Fibroblast of skin of right biceps (primary cell): ENCODE measurements at places on chromosomes 7 and 10.

DNA sequence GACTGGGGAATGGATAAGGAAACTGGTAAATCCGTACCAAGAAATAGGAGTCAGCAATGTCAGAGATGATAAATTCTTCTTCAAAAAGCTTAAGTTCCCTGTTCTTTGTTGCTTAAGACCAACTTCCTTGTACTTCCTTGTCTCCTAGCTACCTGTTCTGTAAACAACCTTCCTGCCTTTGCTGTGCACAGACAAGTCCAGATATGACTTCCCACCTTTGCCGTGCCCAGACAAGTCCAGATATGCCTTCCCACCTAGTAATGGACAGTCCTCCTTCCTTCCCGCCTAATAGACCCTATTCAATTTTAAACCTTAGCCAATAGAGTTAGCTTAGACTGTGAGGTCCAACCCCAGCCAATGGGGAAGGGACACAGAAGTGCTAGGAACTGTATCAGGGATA lies 2.5 kb upstream of the ZNF33A start:
- DNase-seq, result no peak

DNA sequence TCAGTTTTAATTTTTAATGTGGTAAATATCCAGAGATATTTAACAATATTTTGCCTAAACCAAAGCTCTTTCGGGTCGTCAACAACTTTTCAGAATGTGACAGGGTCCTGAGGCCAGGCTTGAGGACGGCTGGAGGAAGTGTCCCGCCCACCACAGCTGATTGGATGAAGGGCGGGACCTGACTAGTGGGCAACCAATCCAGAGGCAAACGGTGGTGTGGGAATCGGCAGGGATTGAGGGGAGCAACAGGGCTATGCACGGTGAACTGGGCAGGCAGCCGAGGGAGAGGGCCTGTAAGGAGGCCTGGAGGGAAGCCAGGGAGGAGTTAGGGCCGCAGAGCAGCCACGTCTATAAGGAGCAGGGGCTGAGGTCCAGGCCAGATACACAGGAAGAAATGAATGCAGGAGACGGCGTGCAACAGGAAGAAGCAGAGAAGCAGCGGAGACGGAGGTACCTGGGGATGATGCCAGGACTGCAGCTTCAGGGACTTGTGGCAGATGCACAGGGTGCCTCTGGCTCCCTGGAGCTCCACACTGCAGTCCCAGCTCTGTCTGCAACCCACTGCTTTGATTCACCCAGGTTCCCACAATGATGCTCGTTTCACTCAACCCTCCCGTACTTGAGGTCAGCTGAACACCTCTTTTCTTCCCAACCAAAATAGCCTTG lies 46.1 kb upstream of the ZMIZ1 start:
- peak; percentile 14 for DNase-seq

GRCh38 chr7:14504134-14504533 lies 398.4 kb downstream of the DGKB start:
- no peak for DNase-seq

GRCh38 chr7:48703466-48703865 lies 220.9 kb upstream of the CDC14C start:
- no peak for DNase-seq

DNA sequence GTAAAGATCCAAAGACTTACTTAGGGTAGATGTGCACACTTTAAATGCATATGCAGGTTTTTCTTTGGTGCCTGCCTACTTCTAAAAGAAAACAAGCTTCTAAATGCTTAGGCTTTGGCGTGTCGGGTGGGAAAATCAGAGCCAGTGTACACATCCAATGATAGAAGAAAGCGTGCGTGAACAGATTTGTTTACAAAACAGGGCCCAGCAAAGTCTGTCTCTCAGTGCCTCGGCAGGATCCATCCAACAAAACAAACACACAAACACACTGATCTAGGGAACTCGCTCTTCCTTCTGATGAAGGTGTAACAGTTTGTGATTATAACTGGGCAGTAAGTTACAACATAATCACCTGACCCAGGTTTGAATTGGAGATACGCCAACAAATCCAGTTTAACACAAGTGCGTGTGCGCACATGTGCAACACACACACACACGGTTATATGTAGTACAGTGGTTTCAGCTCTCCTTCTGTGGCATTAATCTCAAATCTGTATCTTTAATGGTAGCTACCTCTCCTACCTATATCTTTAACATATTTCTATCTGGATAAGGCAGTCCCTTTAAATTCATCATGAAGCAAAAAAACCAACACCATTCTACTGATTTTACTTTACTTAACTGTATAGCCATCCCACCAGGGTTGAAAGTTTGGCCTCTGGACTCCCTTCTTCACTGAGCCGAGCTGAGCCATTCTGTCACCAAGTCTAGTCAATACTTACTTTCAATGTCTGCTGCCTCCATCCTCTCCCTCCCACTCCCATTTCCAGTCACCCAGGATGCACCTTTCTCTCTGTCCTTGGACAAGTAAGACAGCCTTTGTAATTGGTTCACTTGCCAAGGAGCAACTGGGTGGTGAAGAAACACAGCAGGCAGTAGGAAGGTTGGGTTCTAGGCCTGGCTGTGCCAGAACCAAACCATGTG lies 184.4 kb upstream of the KLF14 start:
- no peak for DNase-seq

DNA sequence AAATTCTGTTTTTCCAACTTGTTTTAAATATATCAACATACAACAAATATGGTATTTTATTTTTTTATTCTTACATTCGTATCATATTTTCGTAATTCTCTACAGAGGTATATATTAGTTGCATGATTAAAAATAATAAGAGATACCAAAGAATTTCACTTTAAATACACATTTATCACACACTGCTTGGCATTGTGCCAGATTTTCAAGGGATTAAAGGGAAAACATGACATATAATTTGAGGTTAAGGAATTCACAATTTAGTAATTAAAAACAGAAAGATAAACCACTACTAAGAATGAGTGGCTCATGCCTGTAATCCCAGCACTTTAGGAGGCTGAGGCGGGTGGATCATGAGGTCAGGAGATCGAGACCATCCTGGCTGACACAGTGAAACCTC lies 484.7 kb upstream of the SORCS1 start:
- peak; percentile 0 for DNase-seq

GRCh38 chr7:36923185-36923584 lies 198.9 kb upstream of the AOAH start:
- DNase-seq, result no peak

DNA sequence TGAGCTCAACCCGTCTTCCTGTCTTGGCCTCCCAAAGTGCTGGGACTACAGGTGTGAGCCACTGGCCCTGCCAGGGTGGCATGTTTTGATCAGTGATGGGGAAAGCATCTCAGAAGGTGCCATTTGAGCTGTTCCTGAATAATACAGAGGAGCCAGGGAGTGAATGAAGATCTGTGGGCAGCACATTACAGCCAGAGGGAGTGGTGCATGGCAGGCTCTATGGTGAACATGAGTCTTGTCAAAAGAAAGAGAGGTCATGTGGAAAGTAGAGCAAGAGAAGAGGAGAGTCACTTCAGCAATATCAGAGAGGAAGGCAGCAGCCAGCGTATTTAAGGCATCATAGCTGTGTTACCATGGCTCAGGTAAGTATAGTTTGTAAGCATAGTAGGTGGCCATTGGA lies 275.7 kb upstream of the LRGUK start:
- no peak for DNase-seq

GRCh38 chr10:133133471-133134231 lies 26.4 kb upstream of the KNDC1 start:
- no peak for DNase-seq

DNA sequence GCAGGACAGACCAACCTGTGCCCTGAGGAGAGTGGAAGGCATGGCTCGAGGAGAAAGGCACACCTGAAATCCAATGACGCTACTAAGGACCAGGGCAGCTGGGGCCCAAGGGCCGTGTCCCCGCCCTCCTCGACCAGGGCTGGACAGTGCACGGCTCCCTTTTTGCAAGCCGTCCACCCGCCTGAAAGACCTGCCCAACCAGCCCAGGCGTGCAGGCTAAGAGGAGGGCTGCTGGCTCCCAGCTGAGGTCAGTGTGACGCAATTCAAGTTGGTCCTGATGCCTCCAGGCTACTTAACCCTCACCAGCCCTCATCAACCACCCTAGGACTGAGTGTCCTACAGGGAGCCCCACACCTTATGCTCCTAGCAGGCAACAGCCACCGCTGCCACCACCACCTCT lies 69.3 kb downstream of the DLG5 start:
- DNase-seq, result no peak

DNA sequence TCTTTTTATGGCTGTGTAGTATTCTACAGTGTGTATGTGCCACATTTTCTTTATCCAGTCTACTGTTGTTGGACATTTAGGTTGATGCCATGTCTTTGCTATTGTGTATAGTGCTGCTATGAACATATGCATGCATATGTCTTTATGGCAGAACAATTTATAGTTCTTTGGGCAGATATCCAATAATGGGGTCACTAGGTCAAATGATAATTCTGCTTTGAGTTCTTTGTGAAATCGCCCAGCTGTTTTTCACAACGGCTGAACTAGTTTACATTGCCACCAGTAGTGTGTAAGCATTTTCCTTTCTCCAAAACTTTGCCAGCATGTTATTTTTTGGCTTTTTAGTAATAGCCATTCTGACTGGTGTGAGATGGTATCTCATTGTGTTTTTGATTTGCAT lies 214.8 kb upstream of the TMEM229A start:
- no peak for DNase-seq

GRCh38 chr10:69418052-69418752 lies 1.5 kb upstream of the TACR2 start:
- no peak for DNase-seq

DNA sequence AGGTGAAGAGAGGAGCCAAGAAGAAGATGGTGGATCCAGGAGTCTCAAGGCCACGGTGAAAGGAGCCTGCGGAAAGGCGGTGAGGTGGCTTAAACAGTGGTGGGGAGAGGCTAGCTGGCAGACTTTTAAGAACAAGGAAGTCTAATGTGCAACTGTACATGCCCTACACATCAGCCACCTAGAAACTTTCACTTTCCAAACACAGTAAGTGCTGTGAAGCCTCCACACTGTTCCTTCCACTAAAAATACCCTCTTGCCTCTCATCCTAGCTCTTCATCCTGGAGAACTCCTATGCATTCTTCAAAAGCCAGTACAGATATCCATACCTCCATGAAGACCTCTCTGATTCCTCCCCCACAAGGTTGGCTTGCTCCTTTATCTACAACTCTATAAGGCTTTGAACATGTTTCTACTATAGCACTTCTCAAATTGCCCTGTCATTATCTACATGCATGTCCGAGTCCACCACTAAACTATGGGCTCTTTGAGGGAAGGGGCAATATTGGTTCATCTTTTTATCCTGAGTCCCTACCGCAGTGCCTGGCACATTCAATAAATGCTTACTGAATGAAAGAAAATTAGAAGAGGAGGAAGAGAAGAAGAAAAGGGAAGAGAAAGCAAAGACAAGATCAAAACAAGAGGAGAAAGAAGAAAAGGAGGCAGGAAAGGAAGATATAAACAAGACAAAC lies 54.2 kb downstream of the DNAJC12 start:
- no peak for DNase-seq

GRCh38 chr10:86363184-86363832 lies 3.3 kb downstream of the GRID1 start:
- no peak for DNase-seq

DNA sequence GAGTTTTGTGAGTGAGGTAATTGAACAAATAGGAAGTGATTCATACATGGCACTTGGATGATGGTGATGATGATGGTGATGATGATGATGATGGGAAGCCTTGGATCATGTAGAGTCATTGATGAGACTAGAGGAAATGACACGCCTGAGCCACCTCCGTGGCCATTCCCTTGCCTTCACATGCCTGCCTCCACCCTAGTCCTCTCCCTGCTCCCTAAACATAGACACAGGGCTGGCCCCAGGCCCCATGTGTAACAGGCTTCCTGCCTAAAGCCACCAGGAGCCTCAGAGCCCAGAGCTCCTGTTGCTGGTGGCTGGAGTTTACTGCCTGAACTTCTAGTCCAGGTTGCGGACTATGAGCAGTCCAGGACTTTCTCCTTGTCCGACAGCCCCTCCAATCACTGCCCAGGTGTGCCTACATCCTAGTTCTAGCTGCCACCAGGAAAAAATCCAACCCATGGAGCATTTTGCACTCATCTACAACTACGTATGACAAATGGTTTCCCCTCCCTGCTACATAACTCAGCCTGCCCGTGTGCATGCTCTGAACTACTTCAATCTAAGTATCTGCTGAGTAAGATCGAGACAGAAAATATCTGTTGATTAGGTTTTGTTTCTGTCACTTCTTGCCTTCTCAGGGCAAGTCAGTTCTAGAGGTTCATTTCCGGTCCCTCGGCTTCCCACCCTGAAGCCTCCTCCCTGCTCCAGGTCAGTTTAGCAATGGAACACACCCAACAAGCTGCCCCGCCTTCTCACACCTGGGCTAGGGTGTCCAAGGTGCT lies 35.5 kb upstream of the KDM7A start:
- DNase-seq, result peak; percentile 55

GRCh38 chr7:45190406-45191165 lies 33.0 kb downstream of the RAMP3 start:
- no peak for DNase-seq

DNA sequence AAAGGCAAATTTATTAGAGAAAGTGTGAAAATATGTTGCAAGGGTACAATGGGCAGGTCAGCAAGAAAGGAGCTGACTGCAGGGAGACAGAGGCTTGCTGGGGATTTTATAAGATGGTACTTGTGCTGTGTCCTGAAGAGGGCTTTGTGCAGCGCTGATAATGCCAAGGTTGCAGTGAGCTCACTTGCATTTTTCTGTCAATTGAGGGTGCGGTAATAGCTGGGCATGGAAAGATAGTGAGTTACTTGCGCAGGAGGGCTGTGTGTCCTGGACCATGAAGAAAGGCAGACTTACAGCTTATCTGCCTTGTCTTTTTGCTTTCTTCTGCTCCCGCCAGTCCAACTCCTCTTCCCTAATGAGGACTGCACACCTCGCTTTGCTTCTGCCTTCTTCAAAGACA lies 12.5 kb downstream of the CDC123 start:
- DNase-seq, result no peak

GRCh38 chr7:115221456-115221855 lies 299.6 kb downstream of the MDFIC start:
- peak; percentile 70 for DNase-seq

DNA sequence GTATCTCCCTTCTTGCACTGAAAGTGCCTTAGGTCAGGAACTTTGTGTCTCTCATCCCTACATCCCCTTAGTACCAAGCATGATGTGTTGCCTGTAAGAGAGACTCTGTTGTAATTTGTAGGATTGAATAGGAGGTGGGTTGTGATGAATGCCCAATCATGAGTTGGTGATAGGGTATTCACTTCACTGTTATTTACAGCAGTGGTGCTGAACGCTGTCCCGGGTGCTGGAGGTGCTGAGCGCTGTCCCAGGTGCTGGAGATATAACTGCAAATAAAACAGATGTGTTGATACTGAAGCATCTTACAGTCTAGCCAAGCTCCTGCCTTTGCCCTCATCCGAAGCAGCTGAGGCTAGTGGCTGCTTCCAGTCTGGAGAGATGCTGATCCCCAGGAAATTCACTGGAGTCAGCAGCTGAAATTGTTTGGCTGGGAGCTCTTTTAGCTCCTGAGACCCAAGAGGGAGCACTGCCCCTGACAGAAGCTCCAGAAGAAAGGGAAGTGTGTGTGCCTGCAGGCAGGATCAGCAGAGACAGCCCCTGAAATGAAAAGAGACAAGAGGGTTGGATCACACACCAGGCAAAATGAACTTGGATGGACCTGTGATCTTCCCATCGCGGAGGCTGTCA lies 183.4 kb downstream of the SORCS3 start:
- DNase-seq, result peak; percentile 45
